Activated CD4-positive, alpha-beta T cell treated with anti-CD3 and anti-CD28 coated beads for 36 hours (primary cell): ENCODE measurements at places on chromosomes 13 and 19.

- DNase-seq, result no peak
Observed at GRCh38 chr13:50889317-50889716, 20.3 kb upstream of the RNASEH2B start.

- no peak for DNase-seq
Observed at GRCh38 chr13:37652596-37652995, 54.0 kb upstream of the POSTN start.

GRCh38 chr19:33064458-33064791 is 263 bp downstream of the RHPN2 start:
- peak; percentile 60 for DNase-seq

GRCh38 chr19:10517760-10518443 is 655 bp upstream of the S1PR5 start:
- DNase-seq, result no peak

- peak; percentile 28 for DNase-seq
Observed at GRCh38 chr19:51576850-51577249, 5.8 kb downstream of the ZNF175 start.

DNA sequence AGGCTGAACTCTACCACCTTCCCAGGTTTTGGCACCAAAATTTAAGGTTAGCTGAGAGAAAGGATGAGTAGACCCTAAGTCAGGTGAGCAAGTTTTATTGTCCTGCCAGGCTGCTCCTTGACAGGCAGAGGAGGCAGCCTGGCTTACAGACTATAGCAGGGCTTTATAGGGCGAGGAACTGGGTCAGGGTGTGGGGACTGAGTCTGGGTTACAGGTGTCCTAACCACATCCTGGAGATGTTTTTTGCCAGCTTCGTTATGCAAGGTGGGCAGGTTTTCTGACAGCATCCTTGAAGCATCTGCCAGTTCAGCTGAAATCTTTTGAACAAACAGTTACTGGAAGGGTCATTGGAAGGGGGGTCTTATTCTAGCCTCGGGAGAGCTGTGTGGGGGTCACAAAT is 905.7 kb upstream of the SLITRK5 start:
- DNase-seq, result no peak

GRCh38 chr13:91909617-91910016 is 511.2 kb downstream of the GPC5 start:
- no peak for DNase-seq

GRCh38 chr13:112137144-112137543 is 70.2 kb downstream of the SOX1 start:
- DNase-seq, result no peak

DNA sequence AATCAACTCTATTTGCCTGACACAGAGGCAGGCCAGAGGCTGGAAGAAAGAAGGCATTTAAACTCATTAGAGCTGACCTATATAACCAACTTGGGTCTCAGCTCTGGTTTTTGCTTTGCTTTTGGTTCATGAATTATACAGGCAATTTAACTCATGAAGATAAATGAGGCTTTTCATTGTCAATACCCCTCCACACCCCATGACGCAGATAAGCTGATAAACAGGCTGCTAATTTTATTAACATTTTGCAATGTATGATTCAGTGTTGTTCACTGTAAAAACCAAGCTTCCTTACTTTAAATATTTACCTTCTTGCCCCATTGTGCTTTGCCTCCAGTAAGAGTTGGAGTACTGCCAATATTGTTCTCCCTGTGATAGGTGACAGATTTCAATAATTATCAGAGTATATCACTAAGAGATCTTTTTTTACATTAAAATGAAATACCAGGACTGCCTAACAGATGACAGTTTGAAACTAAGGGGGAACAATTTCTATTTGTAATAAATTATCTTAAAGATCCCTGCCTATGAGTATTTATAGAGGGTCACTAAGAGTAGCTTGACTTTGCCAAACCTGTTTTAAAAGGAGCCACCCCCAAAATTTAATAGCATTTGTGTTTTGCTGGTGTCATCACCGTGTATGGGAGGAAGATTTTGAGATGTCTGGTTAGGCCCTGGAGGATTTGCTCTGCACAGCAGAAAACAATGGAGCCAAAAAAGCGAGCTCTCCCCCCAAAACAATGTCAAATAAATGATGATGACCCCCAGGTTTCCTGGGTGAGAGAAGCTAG is 472.7 kb upstream of the NBEA start:
- no peak for DNase-seq

DNA sequence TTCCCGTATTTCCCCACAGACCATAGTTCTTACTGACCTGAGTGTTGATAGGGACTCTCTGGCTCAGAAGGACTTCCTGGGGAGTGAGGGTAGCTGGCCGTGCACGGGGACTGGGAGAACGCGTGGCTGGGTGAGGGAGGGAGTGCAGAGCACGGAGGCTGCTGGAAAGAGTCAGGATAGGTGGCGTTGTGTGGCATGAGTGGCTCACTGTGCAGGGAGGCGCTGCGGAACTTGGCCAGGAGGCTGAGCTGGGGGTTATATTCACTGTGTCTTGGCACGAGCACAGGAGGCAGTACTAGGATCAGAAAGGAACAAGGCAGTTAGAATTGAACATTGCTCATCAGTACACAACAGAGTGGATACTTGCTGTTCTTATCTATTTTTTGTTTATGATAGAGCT is 47.4 kb downstream of the SMAD9 start:
- DNase-seq, result no peak

DNA sequence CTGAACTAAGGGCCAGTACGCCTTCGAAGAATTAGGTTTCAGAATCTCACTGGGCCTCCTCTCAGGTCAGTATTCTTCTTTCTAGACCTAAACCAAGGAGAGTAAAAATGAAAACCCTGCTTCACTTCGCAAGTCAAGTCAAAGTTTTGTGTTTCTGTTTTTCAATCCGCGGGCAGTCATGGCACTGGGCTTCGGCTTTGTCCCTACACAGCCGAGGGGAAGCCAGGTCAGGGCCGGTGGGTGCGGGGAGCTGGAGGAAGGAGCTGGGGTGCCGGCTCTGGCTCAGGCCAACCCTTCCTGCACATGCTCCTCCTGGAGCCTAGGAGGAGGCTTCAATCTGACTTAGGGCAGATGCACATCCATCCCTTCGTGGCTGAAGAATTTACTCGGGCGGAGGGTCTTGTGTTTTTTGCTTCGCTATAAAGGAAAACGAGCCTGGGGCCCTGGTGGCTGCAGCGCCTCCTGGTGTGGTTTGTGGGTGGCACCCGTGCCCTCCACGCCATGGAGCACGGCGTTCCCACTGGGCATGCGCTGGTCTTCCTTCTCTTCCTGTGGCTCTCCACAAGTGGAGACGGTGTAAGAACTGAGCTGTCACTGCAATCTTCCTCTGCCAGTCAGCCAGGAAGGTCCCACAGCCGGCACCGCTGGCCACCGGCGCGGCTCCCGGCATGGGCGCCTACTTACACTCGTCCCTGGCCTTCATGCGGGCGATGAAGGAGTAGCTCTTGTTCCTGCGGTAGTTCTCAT is 22.5 kb downstream of the C19orf44 start:
- DNase-seq, result no peak

- DNase-seq, result no peak
Observed at GRCh38 chr13:33372251-33372919, 86.8 kb upstream of the STARD13 start.

- DNase-seq, result no peak
Observed at GRCh38 chr13:113565526-113566226, 18.9 kb upstream of the TFDP1 start.

GRCh38 chr13:92414851-92415250 is 811.8 kb upstream of the GPC6 start:
- no peak for DNase-seq

GRCh38 chr13:107289540-107289939 is 721.6 kb upstream of the ARGLU1 start:
- DNase-seq, result no peak

- no peak for DNase-seq
Observed at GRCh38 chr13:95226932-95227695, 74.1 kb downstream of the ABCC4 start.

DNA sequence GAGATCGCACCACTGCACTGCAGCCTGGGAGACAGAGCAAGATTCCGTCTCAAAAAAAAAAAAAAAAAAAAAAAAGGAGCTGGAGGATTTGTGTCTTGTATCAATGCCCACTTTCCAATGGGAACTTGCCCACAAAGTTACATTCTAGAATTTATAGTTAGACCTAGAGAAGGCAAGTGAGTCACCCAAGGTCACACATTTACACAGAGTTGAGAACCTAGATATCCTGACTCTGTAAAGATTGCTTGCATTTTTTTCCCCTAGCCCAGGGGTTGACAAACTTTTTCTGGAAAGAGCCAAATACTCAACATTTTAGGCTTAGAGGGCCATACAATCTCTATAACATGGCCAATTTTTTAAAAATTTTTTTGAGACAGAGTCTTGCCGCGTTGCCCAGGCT is 7.7 kb upstream of the BRD4 start:
- no peak for DNase-seq

- peak; percentile 60 for DNase-seq
Observed at GRCh38 chr19:38932425-38933179, 1.9 kb downstream of the MRPS12 start.

- no peak for DNase-seq
Observed at GRCh38 chr19:23972161-23972560, 57.5 kb downstream of the ZNF726 start.

DNA sequence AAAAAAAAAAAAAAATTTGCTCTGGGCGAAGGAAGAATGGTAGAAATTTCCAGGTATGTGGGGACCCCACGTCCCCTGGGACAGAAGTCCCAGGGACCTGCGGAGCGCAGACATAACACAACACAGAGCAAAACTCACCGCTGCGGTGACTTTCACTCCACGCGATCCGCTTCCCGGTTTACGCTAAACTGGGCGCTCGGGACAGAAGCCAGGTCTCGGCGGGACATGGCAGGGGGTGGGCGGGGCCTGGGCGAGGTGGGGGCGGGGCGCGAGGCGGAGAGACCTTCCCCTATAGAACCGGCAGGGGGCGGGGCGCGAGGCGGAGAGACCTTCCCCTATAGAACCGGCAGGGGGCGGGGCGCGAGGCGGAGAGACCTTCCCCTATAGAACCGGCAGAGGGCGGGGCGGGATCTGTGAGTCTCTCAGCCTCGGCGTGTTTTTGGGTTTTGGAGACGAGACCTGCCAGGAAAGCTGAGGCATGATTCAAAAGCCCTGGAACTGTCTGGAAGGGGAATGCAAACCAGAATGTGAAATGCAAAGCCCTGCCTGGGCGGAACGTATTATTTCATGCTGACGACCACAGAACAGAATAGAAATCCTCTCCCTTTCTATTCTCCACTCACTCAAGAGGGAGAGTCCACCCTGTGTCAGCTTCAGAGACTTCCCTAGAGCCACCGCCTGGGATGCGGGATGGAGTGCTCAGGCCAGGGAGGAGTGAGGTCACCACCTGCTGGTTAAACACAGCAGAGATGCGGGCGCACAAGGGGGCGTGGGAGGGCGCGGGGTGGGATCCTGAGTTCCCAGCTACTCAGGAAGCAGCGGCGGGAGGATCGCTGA is 20.2 kb upstream of the ERVV-1 start:
- DNase-seq, result peak; percentile 88

- no peak for DNase-seq
Observed at GRCh38 chr13:20217168-20217567, 15.0 kb downstream of the GJB6 start.

GRCh38 chr19:5498830-5499550 is 43.8 kb downstream of the ZNRF4 start:
- DNase-seq, result no peak

- peak; percentile 64 for DNase-seq
Observed at GRCh38 chr19:13051557-13052165, 51.0 kb downstream of the LYL1 start.

DNA sequence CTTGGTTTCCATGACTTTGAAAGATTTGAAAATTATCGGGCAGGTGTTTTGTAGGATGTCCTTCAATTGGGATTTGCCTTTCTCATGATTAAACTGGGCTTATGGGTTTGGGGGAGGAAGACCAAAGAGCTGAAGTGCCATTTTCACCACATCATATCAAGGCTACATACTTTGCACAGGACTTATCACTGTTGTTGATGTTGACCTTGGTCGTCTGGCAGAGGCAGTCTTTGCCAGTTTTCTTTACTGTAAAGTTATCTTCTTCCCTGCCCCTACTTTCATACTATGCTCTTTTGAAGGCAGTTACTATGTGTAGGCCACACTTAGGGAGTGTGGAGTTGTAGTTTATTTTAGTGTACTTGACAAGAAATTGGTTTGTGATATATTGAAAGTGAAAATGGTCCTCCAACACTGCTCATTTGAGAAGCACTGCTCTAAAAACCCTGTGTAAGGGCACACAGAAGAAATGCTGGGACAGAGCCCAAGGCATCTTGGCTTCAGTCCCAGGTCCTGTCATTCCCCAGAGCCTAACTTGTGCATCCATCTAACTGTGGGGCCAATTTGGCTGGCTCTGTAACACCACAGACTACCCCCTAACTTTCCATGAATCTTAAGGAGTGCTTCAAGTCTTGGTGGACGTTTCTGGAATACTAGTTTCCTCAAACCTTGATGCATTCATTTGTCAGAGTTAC is 384.9 kb downstream of the KCNRG start:
- no peak for DNase-seq

GRCh38 chr19:38213911-38214625 is 10.0 kb downstream of the DPF1 start:
- DNase-seq, result peak; percentile 90

DNA sequence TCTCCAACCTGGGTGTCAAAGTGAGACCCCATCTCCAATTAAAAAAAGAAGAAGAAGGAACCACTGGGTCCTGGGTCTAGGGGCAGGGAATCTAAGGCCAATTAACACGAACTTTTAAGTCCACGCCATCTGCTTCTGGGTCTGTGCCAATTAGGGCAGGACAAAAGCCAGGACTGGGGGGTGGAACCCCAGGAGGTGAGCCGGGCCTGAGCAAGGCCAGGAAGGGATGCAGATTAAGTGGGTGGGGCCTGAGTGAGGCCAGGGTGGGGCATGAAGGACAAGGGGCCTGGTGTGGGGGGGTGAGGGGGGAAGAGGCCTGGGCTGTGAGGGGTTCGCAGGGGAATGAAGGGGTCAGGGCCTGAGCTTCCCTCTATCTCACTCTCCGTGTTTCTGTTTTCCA is 26.3 kb upstream of the ZNF83 start:
- DNase-seq, result no peak

DNA sequence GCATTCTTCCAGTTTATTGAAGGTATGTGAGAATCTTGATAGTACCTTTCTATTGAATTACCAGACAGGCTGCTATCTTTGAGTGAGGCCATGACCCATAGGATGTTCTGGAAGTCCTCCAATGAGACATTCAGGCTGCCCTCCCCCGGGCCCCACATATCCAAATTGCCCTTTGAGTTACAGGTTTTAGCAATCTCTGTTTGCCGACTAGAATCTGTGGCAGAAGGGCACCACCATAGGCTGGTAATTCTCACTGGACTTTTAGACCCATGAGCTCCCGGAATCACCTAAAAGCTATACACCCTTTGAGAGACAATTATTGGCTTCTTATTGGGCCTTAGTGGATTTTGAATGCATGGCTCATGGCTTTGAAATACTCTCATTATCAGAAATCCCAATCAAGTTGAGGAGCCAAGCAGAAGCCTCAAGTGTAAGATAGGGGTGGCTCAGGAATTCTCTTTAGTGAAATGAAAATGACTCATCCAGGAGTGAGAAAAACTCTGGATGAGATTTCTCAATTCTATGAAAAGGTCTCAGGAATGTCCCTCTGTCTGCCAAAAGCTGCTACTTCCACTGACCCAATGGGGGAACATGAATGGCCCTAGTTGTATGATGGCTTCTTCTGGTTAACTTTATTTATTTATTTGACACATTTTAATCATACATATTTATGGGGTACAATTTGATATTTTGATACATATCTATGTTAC is 172.1 kb upstream of the CSNK1A1L start:
- no peak for DNase-seq
